Stimulated activated CD8-positive, alpha-beta memory T cell treated with anti-CD3 and anti-CD28 coated beads, Interleukin-4, amount 100 ng/mL, for 4 hours (primary cell): ENCODE measurements at places on chromosomes 4 and X.

DNA sequence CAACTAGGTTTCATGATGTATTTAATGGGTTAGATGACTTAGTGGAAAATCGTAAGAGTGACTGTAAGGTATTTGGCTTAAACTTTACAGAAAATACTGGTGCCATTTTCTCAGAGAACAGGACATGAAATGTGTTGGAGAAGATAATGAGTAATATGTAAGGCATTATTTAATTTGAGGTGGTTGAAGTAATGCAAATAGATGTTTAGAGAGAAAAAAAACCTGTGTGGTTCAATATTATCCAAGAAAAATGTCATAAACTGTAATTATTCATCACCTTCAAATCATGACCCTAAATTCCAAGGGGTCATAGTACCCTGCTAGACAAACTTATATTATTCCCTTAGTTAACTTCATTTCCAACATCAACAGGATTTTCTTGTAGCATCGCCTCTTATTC lies 171.7 kb downstream of the EPHA5 start:
- no peak for DNase-seq

GRCh38 chrX:107672955-107673378 lies 44.7 kb downstream of the PRPS1 start:
- DNase-seq = peak; percentile 62

- DNase-seq = no peak
Observed at GRCh38 chrX:150540965-150541364, 27.5 kb upstream of the MTM1 start.

DNA sequence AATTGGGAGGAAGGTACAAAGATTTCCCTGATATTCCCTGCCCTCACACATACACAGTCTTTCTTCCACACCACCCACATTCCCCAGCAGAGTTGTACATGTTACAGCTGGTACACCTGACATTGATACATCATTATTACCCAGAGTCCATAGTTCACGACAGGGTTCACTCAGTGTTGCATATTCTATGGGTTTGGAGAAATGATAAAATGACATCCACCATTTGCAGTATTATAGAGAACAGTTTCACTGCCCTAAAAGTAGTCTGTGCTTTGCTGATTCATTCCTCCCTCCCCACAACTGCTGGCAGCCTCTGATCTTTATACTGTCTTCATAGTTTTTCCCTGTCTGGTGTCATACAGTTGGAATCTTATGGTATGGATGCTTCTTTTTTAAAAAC lies 15.0 kb downstream of the AGA start:
- DNase-seq = no peak

- peak; percentile 44 for DNase-seq
Observed at GRCh38 chr4:163484906-163485305, 9.6 kb upstream of the TMA16 start.

DNA sequence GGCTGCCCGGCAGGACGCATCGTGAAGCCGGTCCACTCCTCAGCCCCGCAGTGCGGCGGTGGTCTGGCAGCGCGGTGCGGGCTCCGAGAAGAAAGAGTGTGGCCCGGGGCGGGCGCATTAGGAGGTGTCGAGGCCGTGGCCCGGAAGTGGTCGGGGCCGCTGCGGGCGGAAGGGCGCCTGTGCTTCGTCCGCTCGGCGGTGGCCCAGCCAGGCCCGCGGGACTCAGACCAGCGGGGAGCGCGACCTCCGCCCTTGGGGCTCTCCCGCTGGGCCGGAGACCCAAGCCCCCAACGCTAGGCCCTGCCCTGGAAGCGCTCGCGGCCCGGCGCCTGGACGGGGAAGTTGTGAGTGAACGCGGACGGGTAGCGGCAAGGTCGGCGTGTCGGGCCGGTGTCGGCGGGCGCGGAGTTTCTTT lies 60.0 kb downstream of the HS3ST1 start:
- no peak for DNase-seq

DNA sequence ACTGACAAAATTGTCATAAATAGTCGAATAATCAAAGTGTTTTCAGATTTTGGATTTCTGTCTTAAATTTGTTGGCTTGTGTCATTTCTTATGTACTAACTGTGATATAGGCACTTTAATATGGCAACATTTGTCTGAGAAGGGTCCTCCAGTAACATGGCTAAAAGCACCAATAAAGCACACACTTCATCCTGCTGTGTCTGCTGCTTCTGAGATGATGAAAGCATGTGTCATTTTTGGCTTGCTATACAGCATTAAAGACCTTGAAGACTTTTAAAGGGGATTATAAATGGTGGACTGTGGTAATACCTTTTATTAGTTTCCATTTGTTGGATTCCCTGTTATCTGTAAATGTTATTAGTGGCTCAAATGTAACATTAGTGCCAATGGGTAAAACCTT lies 551.8 kb upstream of the GRID2 start:
- no peak for DNase-seq

DNA sequence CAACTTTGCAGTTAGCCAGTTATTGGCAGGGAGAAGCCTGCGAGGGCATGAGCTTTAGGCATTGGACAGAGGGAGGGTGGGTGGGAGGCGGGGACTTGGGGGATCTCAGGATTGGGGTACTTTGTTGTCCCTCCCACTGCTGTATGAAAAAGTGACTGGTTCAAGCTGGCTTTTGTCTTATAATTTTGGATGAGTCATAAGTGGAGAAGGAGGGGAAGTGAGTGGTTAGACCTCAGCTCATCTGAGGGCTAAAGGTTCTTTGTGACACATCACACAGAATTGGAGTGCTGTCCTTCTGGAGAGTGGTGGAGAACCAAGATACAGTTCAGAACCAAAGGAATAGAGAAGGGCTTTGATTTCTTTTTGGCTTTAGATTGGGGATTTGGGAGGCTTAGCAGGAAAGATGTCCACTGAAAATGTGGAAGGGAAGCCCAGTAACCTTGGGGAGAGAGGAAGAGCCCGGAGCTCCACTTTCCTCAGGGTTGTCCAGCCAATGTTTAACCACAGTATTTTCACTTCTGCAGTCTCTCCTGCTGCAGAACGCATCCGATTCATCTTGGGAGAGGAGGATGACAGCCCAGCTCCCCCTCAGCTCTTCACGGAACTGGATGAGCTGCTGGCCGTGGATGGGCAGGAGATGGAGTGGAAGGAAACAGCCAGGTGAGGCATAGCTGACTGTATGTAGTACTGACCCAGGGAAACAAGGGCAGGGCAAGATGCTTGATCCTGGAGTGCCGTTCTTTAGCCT lies at the start of gene SLC4A4:
Gene SLC4A4, plus strand, starts transcription at position 175 of the 748 bp plus-strand sequence.
- no peak for DNase-seq

- DNase-seq = no peak
Observed at GRCh38 chr4:110510955-110511544, 35.1 kb downstream of the ENPEP start.

- no peak for DNase-seq
Observed at GRCh38 chr4:20428436-20429160, 176.9 kb downstream of the SLIT2 start.

- DNase-seq = no peak
Observed at GRCh38 chr4:76736414-76736813, 161.5 kb downstream of the SOWAHB start.

GRCh38 chr4:6912441-6912840 lies 2.8 kb downstream of the TBC1D14 start:
- DNase-seq = no peak

- DNase-seq = no peak
Observed at GRCh38 chr4:110188113-110188512, 10.3 kb downstream of the ELOVL6 start.

- no peak for DNase-seq
Observed at GRCh38 chrX:29661290-29661689, 554.1 kb upstream of the MAGEB2 start.

GRCh38 chr4:164239976-164240375 lies 514.0 kb upstream of the SMIM31 start:
- no peak for DNase-seq
